GM12891 (cell line): ENCODE measurements at places on chromosomes 4 and X.

DNA sequence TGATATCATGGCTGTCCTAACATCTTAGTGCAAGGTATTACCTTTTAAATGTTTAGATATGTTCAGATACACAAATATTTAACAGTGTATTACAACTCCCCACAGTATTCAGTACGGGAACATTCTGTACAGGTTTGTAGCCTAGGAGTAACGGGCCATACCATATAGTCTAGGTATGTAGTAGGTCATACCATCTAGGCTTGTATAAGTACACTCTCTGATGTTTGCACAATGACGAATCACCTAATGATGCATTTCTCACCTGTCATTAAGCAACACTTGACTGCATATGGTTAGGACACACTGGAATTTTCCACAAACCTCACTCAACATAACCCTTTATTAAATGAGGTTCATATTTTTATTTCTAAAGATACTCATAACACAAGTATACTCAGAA lies 67.7 kb downstream of the THOC2 start:
- no peak for DNase-seq

- DNase-seq = no peak
Observed at GRCh38 chrX:131987252-131987651, 35.9 kb upstream of the STK26 start.

DNA sequence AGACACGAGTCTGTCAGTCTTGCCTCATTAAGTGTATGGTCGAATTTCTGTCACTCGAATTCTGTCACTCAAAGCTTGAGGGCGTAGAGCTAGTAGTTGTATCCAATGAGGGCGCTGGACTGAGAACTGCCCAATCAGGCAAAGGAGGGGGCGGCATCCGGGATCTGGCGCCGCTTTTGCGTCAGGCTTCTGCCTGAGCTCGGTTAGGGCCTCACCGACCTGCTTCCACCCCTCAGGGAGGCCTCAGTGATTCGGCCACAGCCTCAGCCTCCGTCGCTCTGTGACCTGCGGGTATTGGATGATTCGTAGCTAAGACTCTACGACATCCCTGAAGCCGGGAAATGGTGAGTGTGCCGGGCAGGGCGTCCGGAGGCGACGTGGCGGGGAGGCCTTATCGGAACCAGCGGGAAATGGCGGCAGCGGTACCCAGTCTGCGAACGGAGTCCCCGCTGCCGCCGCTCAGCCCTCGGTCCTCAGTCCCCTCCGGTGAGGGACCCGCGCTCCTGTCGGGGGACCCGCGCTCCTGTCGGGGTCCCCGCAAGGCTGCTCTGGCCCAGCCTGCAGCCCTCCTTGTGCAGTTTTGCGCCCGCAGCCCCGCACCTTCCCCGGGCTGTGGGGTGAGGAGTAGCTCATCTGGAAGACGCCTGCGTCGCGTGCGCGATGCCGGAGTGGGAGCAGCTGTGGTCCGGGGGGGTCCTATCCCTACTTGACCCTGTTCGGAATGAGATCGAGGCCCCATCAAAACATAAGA lies 88.3 kb downstream of the ZNF718 start:
- no peak for DNase-seq

DNA sequence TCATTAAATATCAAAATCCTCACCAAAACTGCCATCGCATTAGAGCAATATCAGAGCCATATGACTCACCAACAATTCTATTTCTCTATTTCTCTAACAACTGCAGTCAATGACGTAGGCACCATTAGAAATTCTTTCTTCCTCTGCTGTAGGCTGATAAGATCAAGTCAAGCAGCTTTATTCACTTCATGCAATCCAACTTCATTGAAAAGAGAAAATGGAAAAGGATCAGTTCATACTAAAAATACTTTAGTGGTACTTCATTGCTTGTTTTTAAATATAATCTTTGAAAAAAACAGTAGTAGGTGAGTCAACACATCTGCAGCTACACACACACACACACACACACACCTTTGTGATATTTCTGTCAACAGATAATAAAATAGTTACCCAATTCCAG lies 345.3 kb upstream of the TENM3 start:
- DNase-seq = no peak

DNA sequence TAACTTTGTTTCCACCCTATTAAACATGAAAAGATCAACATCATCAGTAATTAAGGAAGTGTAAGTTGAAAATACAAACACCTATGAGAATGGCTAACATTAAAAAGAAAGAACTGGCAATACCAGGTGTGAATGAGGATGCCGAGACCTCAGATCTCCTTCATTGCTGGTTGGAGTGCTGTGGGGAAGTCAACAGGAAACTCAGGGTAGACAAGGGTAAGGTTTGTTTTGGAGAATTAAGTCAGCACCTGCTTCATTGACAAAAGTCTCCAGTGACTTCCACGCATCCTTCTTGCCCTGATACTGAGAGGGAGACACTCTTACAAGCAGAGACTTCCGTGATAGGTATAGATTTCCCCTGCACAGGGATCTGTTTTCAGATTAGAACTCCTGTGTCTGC lies 106.1 kb downstream of the IRF2 start:
- no peak for DNase-seq

DNA sequence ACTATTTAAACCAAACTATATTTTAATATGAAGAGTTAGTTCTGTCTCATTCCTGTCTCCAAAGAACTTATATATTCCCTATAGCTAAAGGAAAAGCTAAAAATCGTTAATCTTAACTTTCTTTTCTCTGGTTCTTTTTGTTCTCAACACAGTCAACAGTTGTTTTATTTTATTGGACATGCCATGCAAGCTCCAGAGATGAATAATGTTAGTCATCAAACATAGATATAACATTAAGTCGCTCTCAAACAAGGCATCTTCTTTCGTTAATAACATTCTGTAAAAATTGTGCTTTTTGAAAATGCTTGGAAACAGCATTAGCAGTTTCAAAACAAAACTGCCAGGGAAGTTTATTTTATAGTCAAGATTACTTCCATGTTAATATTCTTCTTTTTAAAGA lies 117.9 kb upstream of the GPM6A start:
- no peak for DNase-seq

DNA sequence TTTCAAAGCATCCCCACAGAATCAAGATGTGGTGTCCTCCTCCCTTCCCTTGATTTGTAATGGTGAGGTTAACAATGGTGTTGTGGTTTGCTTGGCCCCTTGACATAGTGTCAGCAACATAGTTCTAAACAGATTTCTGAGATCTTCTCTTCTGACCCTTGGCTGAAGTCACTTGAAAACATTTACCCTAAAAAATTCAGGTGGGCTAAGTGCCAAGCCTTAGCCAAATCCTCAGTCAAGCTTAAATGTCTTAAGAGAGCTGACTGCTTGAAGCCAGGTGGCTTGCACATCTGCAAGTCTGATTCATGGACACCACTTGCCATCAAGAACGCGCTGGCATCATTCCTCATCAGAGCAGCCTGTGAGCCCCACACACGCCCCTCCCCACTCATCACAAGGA lies 173.2 kb downstream of the MGST2 start:
- DNase-seq = no peak

- no peak for DNase-seq
Observed at GRCh38 chr4:76762137-76763130, 135.5 kb downstream of the SOWAHB start.

- no peak for DNase-seq
Observed at GRCh38 chr4:139144161-139144859, 32.7 kb downstream of the ELF2 start.

DNA sequence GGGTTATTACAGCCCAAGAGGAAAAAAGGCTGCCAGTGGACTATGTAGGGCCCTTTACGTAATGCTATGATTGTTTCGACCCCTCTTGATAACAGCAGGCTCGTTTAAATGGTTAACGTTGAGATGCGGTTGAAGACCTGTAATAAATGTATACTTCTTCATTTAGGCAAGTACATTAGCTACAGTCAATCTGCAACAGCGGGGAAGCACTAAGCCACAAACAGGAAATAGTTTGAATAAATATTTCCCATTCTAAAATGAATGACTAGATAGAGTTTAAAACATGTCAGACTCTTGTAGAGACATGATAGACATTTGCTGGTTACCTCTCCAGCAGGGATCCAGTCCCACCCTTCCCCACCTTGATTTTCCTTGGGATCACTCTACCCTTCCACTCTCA lies 38.1 kb upstream of the STIM2 start:
- DNase-seq = no peak

GRCh38 chr4:186554914-186555827 lies at the start of gene MTNR1A:
Gene MTNR1A, minus strand, starts transcription at chr4:186555567. Its CDS starts 202 bp downstream, at chr4:186555365.
- no peak for DNase-seq

- DNase-seq = no peak
Observed at GRCh38 chr4:152901205-152901604, 34.9 kb upstream of the FHDC1 start.

- no peak for DNase-seq
Observed at GRCh38 chr4:129641179-129641578, 545.2 kb downstream of the C4orf33 start.
